Right renal cortex interstitium (tissue), 3 donors: ENCODE measurements at places on chromosomes 3 and 15. TPM values are rescaled to one million over a fixed set of nuclear protein-coding genes. Genes with fewer than 3 reads are reported as not detected.

Gene KBTBD12
- polyA plus RNA-seq = 1.7 TPM

DNA sequence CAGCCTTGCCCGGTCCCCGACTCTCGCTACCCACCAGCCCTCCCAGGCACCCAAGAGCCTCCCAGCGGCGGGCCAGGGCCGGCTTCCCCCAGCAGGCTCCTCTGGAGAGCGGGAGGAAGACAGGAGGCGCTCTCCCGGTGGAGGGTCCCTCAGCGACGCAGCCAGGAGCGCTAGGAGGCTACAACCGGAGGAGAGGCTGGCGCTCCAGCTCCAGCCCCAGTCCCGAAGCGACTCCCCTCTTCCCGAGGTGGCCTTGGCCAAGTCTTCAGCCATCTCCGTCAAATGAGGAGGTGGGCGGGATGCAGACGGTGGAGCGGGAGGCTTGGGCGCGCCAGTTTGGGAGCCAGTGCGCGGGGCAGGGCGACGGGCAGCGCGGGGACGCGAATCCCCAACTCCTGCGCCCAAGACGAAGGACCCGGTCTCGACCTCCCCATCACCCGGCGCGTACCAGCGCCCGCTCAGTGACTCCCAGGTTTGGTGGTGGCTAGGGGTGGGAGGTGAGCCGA is 722 bp downstream of the CHRNA3 start:
- no peak for DNase-seq

- DNase-seq = no peak
Observed at GRCh38 chr3:171939578-171939977, 96.4 kb downstream of the TMEM212 start.

Gene COL6A6
- polyA plus RNA-seq = 1.8 TPM

- DNase-seq = no peak
Observed at GRCh38 chr15:71082803-71083202, 32.5 kb upstream of the THSD4 start.

Gene TMEM207
- 22.3 TPM for polyA plus RNA-seq

GRCh38 chr3:123486460-123486859 is 37.6 kb upstream of the ADCY5 start:
- DNase-seq = no peak

Gene TRIM71
- polyA plus RNA-seq = 7.4 TPM

Gene GOLGA8O
- 0.64 TPM for polyA plus RNA-seq

- no peak for DNase-seq
Observed at GRCh38 chr3:179526482-179526881, 36.2 kb upstream of the ACTL6A start.
